ENCODE measurements at places on chromosomes 3 and 15.

DNA sequence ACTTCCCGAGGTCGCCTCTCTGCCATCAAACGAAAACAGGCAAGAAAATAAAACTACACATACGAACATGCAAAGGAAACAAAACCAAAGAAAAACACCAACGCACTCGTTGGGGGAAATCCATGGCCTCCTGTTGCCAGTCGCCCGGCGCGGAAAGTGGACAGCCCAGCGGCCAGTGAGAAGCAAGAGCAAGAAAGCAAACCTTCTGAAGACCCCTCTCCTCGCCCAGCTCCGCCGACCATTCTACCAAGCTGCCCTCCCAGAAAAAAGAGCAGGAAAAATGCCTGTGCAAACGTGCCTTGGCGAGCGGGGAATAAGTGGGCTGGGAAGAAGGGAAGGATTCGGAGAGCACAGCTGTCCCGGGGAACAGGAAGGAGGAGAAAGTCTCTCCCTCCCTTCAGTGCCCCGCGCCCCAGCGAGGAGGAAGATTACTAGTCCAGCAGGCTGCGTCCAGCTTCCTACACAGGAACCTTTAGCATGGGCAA, 802 bp upstream of the NECTIN3 start:
- DNase-seq: peak; percentile 4

DNA sequence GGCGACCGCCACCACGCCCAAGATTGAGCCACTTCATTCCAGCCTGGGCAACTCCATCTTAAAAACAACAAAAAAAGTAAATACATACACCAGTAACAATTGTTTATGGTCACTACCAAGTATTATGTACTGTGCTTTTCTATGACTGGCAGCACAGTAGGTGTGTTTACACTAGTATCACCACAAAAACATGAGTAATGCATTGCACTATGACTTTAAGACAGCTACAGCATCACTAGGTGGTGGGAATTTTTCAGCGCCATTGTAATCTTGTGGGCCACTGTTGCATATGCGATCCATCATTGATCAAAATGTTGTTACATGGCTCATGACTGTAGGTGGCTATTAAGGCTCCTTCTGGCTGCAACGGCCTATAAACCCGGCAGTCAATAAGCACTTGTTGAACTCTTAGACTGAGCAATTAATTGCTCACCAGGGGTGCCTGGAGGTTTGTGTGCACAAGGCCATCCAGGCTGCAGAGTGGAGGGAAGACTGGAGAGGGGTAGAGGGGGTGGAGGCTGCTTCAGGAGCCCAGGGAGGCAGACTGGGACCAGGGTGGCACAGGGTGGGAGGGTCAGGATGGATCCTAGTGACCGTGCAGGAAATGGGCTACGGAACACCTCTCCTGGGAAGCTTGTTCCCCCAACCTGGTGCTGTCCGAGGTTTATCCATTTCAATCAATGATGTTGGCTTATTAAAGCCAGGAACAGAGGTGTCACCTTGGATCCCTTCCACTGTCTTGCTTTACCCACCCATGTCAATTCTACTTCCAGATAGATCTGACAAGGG, 17.9 kb upstream of the COPG1 start:
- DNase-seq: no peak

DNA sequence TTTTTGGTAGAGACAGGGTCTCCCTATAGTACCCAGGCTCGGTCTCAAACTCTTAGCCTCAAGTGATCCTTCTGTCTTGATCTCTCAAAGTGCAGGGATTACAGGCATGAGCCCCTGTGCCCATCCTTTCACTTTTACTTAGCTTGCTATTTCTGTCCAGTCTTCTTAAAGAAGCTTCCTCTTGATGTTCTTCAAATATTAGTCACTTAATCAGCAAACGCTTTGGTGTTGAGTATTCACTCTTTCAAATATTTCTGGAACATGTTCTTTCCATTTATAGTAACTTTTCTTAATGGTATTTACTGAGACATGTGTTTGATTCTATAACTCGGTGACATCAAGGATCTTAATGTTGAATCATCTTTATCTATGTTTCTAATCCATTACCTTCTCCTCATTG, 122.1 kb downstream of the CNTN6 start:
- DNase-seq: no peak

- DNase-seq: no peak
Measured at GRCh38 chr3:168996622-168997021, 666.9 kb downstream of the MECOM start.

- peak; percentile 16 for DNase-seq
Measured at GRCh38 chr3:71127052-71127831, 456.3 kb downstream of the FOXP1 start.
